NCI-H1436 treated with DMSO at 0.1 percent for 48 hours (cell line): ENCODE measurements at places on chromosomes 2 and 18.

DNA sequence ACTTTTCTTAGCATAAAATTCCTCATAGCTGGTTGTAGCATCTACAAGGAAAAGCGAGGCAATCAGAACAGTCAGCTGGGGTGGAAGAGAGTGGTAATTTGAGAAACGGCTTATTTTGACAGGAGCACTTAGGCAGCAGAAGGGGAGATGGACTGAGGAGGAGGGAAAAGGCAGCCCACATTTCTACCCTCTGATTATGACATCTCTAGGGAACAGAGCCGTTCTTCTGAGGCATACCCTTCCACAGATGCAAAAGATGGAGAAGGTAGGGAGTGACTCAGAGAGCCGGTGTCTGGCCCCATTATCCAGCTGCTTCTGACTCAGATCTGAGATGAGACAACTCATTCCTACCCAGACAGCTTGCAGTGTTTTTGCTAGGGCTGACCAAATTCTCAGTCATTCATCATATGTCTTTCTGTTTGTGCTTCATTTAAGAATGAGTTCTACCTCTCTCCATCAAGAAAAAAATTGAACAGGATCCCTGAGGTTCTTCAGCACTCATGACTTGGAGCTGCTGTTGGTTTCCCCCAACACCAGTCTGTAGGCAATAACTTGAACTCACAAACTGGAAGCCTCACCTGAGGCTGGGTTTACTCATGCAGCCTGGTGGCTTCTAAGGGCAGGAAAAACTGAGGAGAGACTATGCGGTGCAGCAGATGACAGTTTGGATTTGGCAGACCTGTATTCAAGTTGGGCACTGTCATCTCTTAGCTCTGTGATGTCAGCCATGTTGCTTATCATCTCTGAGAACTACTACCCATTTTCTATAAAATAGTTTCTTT lies 15.9 kb upstream of the SEC11C start:
- DNase-seq, result no peak

DNA sequence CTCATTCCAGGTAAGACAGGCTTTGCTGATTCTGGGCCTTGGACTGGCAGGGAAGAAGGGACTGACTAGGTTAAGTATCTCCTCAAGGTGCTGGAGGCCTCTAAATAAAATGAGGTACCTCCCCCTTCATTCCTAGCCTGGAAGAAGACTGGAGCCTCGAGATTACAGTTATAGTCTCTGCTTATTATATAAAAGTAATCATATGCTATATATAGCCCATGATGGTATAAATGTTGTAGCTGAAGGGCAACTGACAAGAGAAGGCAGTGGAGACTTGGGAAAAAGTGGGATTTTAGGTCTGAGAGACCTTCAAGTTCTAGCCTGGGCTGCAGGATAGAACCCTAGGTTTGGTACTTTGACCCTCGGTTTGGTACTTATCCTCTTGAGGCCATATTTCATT lies 248.3 kb downstream of the PLCL1 start:
- DNase-seq, result no peak

DNA sequence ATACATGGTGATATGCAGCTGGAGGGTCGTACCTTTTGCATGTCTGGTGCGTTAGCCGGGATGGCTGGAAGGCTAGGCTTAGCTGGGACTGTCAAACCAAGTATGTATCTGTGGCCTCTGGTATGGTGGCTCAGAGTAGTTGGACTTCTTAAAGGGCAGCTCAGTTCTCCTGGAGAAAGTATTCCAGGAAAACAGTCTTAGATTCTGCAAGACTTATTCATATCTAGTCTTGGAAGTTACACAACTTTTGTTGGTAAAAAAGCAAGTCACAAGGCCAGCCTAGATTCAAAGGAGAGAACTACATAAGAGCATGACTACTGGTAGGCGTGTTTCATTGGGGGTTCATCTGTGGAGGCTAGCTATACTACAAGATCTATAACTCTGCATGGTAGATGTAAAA lies 45.5 kb downstream of the EML4 start:
- no peak for DNase-seq

GRCh38 chr2:168490015-168490874 lies 34.2 kb downstream of the CERS6 start:
- DNase-seq, result no peak

DNA sequence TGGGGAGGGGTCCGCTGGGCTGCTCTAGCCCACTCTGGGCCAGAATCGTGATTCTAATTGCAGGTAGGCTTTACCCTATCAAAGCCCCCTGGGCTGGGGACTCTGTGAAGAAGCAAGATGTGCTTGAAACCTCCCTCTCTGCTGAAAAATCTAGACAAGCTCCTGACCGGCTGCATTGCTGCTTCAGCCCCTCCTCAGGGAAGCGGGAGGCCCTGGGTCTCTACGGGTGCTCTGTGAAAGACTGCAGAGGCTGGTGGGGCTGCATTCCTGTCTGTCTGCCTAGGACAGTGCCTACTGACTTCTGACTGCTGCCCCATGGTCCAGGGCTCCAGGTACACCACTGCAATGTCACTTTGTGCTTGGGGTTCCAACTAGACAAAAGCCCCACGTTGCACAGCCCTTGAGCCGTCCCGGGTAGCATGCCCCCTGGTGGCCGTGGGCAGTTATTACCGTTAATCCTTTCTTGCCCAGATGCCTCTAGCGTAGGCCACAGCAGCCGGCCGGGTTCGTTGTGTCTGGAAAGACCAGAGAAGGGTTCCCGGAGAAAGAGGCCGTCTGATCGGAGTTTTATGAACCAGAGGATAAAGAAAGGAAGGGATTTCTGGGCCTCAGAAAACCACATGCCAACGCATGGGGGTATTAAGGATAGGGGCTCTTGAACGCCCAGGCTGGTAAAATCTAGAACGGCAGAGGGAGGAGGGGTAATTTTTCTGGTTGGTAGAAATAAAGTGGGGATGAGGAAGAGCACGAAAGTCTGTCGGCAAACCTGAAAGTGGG lies 15.9 kb upstream of the C1QL2 start:
- DNase-seq, result no peak

DNA sequence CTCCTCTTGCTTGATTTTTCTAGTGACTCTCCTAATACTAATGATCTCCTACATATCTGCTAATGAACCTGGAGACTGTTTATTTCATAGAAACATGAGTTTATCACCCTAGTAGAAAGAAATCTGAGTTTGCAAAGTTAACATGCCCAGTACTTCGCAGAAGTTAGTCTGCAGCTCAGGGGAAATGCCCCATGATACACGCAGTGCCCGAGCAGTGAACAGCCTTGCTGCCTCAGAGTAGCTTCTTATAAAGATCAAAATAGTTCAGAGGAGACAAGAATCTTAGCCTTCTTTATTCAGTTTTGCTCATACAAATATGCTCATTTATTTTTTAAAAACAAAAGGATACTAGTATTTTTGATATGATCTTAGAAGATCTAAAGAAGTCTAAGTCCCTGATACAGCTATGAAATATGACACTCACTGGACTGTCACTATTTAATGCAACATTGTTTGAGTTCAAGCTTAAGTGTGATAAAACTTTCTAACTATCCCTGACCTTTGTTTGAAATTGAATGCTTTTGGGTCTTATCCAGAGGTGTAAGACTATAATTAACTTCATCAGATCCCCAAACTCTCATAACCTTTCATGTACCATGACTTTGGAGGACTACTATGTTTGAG lies 20.5 kb downstream of the FRZB start:
- no peak for DNase-seq

DNA sequence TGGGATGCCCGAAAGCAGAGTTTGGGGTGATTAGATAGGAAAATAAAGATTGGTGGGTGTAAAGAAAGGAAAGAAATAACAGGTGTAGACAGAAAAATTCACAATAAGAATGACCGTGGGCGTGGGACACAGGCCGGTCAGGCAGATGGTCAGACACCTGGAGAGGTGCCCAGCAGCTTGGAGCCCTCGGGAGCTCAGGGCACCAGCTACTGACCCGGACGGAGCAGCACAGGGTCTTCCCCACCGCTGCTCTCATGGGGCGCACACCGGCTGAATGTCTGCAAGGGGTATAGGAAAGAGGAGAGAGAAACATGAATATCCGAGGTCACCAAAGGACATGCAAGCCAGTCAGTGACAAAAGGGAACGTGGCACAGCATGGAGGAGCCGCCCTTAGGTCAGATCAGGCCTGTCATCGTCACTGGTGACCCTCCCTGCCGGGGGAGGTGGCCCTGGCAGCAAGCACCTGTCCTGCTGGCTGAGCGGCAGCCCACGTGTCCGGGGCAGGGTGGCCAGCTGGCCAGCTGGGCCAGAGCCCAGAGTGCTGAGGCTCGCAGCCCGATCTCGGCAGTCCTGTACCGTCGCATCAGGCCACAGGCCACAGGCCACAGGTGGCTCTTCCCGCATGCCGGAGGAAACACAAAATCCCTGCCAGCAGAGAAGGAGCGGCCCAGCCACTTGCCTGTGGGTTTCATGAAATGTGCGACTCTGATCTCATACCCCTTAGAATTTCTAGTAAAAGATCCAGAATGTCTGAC lies 112.0 kb upstream of the NDUFV2 start:
- no peak for DNase-seq

DNA sequence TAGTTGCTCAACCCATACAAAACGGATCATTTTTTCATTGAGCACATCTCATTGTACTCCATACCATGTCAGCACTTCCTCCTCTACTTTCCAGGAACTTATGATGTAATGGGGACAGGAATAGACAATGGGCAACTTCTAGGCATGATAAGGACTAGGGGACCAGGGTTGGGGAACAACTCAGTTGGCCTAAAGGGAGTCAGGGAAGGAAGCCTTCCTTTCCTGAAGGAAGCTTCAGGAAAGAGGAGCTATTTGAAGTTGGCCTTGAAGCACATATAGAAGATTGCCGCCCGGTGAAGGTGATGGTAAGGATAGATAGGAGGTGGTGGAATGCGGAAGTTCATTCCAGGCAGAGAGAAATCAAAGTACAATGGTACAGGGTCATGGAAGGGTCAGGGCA lies 283.9 kb downstream of the SLC8A1 start:
- no peak for DNase-seq

- DNase-seq, result no peak
These were observed 23.7 kb downstream of the CENPO start for GRCh38 chr2:24816884-24817283.

- no peak for DNase-seq
These were observed 92.6 kb downstream of the ZNF385B start for GRCh38 chr2:179768765-179769164.

GRCh38 chr2:222623756-222624309 lies 32.1 kb downstream of the FARSB start:
- DNase-seq, result no peak

DNA sequence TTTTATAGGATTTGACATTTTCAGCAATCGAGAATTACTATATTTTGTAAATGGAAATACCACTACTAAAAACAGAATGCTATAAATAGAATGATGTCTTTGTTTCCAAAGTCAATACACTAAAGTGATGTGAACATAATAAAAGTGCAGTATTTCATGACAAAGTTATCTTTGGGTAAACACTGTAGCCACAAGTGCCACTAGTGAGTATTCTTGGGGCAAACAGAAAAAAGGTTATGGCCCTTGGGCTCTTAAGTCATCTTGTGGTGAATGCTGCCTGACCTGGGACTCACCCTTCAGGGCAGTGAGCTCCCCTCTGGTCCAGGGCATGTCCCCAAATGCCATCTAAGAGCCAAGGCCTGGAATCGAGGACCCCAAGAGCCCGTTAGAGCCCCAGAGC lies 99.2 kb upstream of the KYNU start:
- no peak for DNase-seq

DNA sequence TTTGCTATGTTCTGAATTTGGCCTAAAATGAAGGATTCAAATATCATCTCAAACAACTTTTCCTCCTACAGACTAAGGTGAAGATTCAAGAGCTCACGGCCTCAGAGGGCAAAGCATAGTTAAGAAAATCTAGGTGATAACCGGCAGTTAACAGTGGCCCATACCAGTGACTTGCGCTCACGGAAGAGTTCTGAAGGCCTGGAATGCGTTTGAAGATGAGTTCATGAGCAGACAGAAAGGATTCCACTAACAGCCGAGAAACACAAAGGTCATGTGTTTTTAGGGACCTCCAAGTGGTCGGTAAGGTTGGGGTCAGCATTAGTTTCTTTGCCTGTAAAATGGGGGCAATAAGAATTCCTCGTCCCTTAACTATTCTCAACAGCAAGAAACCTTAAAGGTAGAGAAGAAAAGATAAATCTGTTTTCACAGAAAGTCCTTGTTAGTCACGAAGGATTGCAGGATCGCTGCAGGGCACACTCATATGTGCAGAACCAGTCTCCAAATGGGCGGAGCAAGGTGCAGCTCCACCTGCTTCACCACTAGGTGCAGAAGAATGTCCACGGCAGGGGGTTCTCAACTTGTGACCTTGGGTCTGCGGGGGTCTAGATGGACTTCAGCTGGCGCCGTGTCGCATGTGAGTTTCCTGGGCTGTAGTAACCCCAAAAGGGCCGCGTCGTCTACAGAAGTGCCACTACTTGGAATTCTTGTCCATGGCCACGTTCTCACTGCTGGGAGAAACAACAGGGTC lies 708 bp upstream of the RPIA start:
- no peak for DNase-seq

DNA sequence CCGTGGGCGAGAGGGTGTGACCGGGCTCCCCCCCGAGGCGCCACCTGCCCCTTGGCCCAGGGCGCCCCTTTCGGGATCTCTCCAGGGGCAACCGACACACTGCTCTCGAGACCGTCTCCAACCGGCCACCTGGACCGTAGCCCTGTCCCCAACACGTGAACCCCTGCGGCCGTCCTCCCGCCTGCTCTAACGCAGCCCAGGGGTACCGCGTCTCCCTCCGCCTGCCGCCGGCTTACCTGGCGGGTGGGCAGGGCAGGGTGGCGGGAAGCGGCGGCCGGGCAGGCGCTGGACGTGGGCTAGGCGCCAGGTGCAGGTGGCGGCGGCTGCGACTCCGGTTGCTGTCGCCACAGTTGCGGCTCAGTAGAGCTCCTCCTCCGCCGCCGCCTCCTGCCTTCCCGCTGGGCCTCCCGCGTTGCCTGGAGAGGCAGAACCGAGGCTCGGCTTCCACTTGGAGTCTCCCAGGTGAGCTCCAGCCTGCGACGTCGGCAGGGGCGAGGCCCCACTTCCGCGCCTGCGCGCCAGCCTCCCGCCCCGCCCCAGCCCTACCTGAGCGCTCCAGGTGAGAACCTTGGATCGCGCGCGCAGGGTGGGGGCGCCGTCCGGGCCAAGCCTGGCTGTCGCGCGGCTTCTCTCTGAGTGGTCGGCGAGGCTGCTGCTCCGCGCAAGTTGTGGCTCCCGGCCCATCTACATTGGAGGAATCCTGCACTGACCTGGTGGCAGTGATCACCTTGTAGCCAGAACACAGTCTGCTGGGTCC lies at the start of gene GALNT3:
TSS of gene GALNT3 (minus strand) at position 469 of the 757 bp plus-strand sequence. CDS start 23,547 bp downstream, outside the sequence.
- no peak for DNase-seq

GRCh38 chr2:65064728-65065552 lies 8.7 kb downstream of the CEP68 start:
- DNase-seq, result peak; percentile 41

- no peak for DNase-seq
These were observed 1246.6 kb upstream of the LRRTM1 start for GRCh38 chr2:81551040-81551634.

GRCh38 chr2:30798536-30798991 lies 8.7 kb downstream of the CAPN13 start:
- DNase-seq, result no peak

GRCh38 chr2:195508139-195508455 lies 148.9 kb upstream of the SLC39A10 start:
- DNase-seq, result no peak

DNA sequence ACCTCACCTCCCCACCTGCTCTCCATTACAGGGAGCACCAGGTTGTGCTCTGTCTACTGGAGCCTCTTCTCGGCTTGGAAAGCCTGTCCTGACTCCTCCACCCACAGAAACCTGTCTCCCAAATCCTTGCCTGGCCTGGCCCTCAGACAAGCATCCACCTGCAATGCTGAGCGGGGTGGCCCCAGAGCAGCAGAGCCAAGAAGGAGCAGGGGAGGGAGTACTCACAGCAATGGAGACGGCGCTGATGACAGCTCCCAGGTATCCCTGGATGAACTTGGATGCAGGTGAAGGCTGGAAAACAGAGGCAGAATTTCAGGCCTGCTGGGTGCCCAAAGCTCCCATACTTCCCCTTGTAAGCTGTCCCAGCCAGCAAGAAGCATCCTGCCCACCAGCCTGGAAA lies 72.8 kb downstream of the SFXN5 start:
- no peak for DNase-seq
